Lower lobe of right lung (tissue), 2 donors: ENCODE measurements at places on chromosomes 3 and 15.

GRCh38 chr3:130732501-130732900, 14.1 kb downstream of the PIK3R4 start:
- no peak for DNase-seq

- no peak for DNase-seq
Measured at GRCh38 chr3:34155108-34155507, 356.7 kb downstream of the PDCD6IP start.

DNA sequence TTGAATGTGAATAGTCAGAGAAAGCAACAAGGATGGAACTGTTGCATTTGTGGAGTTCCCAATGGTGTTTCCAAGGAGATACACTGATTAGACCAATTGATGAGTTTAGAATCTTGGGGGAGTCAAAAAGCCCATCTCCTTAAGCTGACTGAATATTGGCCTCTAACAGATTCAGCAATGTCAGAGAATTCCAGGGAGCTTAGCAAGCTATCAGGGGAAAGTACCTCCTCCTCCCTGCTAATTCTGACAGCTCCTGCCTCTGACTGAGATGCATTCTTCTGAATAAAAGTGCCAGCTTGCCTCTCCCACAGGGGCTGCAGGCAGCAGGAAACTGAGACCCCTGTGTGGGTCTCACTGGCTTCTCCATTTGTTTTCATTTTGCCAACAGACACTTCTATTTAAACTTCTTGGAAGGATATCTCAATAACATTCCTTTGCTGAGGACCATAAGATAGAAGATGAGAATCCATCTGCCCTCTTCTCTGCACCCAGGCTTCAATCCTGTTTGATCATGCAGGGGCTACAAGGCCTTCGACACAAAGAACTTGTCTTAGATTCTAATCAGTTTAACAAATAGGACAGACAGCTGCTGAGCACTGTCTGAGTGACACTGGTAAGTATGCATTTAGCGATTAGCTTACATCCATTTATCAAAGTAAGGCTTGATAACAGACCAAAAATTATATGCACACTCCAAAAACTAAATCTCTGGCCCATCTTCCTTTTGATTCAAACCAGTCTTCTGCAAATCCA, 1080.8 kb downstream of the TUSC7 start:
- no peak for DNase-seq

- no peak for DNase-seq
Measured at GRCh38 chr3:15899388-15899787, 101.6 kb upstream of the ANKRD28 start.

- DNase-seq: peak; percentile 92
Measured at GRCh38 chr15:78988361-78988911, 43.6 kb upstream of the CTSH start.

- no peak for DNase-seq
Measured at GRCh38 chr3:141575879-141576743, 89.3 kb downstream of the RASA2 start.

DNA sequence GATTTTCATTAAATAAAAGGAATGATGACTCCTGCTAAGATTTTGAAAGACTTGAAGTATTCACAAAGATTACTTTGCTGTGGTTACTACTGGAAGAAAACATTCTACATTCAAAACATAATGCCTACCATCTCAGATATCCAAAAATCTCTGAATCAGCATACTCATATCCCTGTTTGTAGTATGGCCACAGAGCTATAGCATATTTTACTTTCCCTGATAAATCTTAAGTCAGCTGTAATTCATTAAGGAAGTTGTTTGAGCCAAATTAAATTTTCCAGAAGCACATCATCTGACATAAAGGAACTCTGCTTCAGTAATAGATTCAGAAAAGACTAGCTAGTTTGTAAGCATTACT, 942.0 kb downstream of the ROBO1 start:
- DNase-seq: no peak

GRCh38 chr3:117297541-117297940, 588.0 kb downstream of the TUSC7 start:
- no peak for DNase-seq

DNA sequence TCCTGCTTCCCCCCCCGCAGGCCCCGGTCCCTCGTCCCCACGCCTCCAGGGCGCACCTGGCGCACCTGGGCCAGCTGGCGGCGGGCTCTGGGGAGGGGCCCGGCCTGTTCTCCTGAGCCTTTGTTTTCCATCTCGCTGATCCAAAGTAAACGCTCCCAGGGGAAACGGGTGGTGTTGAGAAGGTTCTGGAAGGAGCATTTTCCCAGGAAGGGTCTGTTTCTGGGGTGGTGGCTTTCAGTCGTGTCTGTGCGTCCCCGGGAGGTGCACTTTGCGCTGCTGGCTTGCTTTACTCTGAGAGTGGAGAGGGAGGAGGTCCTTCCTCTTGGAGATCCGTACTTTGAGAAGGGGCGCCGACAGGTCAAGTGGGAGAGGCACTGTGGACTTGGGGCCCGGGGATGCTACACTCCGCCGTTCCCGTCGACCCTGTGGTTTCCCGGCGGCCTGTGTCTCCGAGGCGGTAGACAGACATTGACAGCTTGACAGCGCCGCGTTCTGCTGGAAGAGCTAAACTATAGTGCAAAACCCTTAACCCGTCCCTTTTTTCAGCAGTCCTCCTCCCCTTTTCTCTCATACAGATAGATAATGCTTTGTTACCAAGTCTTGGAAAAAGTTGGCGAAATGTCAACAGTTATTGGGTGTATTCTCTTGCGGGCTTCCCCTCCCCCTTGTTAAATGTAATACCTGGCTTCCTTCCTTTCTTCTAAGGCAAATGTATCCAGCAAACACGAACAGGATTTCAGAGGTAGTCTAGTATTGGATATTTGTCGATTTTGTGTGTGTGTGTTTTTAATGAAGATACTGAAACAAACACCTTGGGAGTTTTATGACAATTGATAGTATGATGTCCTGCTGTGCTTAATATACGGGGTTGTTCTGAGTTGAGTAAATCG, 6.5 kb downstream of the TPM1 start:
- DNase-seq: peak; percentile 70

DNA sequence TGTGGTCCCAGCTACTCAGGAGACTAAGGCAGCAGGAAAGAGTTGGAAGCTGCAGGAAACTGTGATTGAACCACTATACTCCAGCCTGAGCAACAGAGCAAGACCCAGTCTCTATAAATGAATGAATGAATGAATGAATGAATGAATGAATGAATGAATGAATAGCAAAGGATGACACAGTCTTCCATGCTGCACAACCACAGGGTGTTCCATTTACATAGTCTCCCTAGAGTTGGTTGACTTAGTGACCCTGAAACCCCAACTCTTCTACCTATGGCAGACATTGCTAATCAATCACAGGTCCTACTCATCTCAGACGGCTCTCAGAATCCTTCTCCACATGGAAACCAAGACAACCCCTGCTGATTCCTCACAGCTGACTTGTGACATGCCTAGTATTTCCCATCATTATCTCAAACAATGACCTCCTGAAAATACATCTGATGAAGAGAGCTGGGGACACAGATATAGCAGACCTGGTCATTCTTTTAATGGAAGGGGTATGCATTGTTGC, 2.1 kb downstream of the IQCF5 start:
- DNase-seq: no peak

DNA sequence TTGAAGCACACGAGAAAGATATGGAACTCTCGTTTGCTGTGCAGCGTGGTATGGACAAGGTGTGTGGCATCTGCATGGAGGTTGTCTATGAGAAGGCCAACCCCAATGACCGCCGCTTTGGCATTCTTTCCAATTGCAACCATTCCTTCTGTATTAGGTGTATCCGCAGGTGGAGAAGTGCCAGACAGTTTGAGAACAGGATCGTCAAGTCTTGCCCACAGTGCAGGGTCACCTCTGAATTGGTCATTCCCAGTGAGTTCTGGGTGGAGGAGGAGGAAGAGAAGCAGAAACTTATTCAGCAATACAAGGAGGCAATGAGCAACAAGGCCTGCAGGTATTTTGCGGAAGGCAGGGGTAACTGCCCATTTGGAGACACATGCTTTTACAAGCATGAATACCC, 1.2 kb downstream of the MKRN3 start:
- no peak for DNase-seq

- DNase-seq: no peak
Measured at GRCh38 chr15:67180035-67180434, 74.4 kb downstream of the AAGAB start.

GRCh38 chr15:39748276-39748675, 34.4 kb downstream of the FSIP1 start:
- no peak for DNase-seq

GRCh38 chr3:129398803-129399144, 29.7 kb downstream of the EFCAB12 start:
- DNase-seq: no peak

DNA sequence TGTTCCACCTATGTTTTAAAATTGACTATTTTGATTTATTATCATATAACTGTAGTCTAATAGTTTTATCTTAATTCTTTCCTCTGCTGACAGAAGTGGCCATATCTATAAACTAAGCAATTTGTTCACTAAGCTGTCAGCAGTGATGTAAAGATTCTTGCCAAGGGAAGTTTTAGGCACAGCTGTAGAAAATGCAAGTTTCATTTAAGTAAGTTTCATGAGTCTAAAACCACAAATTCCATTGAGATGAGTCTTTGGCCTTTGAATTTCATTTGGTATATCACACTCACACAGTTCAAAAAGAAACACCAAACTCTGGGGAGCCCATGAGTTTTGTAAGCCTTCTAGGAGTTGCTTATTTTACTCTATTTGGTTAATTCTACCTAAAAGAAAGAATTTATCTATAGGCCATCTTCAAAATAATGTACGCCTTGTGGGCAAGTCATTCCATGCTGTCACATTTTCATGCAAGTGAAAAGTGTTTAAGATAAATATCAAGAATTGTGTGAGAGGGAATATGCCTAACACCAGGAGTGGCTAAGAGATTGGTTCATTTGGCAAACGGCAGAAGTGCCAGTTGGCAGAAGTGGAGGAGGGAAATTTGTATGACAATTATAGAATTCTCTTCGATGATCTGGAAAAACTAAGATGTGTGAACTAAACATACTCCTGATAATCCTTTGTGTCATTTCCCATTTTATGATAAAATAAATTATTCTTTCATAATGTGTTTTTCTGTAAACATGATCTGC, 292.9 kb downstream of the ZIC4 start:
- no peak for DNase-seq
